ENCODE measurements at places on chromosomes 7 and 10.

- no peak for DNase-seq
Observed at GRCh38 chr7:150734254-150734653, 3.0 kb upstream of the GIMAP5 start.

- DNase-seq: no peak
Observed at GRCh38 chr10:26357203-26357602, 80.9 kb upstream of the APBB1IP start.

GRCh38 chr10:48556065-48556464, 48.8 kb downstream of the ARHGAP22 start:
- no peak for DNase-seq

DNA sequence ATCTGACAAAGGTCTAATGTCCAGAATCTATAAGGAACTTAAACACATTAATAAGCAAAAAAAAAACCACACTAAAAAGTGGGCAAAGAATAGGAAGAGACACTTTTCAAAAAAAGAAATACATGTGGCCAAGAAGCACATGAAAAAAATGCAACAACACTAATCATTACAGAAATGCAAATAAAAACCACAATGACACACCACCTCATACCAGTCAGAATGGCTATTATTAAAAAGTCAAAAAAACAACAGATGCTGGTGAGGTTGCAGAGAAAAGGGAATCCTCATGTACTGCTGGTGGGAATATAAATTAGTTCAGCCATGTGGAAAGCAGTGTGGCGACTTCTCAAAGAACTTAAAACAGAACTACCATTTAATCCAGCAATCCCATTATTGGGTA, 119.0 kb downstream of the LMBR1 start:
- no peak for DNase-seq

GRCh38 chr7:23964715-23965114, 254.7 kb downstream of the STK31 start:
- DNase-seq: no peak

DNA sequence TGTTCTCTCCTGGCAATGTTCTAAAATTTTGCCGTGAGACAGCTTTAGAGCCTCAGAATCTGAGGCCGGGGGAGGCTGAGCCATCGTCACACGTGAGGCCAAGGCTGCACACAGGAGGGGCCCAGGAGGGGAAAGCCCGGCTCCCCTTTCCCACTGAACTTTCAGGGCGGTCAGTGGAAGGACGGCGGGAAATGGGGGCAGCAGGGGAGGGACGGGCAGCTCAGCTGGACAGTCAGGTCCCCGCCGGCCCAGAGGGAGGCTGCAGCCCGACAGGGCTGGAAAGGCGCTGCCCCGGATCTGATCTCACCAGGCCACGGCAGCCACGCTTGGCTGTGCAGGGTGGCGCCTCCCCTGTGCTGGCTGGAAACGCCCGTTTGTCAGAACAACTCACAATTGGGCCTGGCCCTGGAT, 43.3 kb upstream of the ADGRA1 start:
- DNase-seq: no peak

DNA sequence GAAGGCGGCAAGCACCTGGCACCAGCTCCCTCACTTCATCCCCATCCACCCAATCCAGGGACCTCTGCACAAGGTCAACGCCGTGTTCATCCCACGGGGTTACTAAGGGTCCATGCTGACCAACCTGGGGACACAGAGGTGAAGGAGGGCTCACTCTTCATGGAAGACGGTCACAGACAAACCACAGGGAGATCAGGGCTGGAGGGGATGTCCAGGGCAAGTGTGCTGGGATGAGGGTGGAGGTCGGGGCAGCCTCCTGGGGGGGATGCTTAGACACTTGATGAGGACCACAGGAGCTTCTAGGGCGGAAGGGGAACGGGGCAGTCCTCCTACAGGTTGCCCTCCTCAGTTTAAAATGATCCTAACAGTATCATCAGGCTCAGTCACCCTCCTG, 46.7 kb downstream of the FAM53B start:
- DNase-seq: no peak

- DNase-seq: no peak
Observed at GRCh38 chr7:80918399-80918798, 452 bp downstream of the SEMA3C start.

DNA sequence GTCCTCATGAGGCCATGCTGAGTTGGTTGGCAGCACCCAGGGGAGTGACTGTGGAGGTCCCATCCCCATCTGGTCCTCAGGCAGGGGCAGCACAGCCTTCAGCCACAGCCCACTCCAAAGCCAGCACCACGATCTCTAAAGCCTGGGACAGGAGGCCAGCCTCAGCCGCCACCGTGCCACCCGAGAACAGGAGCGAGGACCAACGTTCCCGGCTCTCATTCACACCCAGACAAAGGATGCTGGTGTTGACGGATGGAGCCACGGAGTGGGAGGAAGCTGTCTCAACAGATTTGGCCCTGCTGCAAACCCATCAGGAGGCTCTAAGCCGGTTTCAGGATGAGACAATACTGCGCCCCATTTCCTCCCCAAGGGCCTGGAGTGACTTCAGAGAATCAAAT, 42.7 kb upstream of the PPP2R2D start:
- no peak for DNase-seq

DNA sequence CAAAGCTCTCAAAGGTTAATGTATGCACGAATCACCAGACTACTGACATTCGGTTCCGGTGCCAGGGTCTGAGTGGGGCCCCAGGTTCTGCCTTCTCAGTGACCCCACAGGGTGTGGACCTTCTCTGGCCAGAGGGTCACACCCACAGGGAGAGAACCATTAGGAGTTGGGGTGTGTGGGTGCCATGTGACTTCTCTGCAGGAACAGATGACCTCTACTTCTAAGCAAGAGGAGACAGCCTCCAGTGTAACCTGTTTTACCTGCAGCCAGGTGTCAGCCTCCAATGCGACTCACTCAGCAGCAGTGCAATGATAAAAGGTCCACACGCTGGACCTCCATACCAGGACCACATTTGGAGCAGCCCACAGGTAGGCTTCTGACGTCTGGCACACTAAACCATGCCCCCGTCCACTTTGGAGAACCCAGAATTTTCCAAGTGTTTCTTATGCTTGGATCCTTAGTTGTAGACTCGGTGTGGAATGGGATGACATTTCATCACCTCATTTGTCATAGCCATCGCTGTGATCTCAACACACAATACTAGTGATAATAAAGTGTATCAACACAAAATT, 16.2 kb upstream of the INSIG1 start:
- no peak for DNase-seq

DNA sequence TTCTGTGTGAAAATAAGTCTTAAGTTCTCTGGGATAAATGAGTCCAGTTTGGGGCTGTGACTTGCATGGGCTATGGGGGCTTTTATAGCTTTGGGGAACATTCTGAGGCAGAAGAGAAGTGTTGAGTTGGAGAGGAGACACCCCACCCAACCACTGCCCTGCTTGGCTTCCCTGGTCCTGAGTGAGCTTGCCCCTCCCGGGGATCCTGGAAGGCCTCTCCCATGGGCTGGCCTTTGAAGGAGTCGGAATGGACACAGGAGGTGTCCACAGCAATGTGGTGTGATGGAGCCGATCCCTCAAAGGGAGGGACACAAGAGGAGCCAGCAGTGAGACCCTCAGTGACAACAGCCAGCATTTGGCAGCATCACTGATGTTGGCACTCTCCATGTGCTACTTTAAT, 89.8 kb downstream of the GLRX3 start:
- DNase-seq: no peak

GRCh38 chr10:24670964-24671670, 52.6 kb downstream of the ARHGAP21 start:
- no peak for DNase-seq

DNA sequence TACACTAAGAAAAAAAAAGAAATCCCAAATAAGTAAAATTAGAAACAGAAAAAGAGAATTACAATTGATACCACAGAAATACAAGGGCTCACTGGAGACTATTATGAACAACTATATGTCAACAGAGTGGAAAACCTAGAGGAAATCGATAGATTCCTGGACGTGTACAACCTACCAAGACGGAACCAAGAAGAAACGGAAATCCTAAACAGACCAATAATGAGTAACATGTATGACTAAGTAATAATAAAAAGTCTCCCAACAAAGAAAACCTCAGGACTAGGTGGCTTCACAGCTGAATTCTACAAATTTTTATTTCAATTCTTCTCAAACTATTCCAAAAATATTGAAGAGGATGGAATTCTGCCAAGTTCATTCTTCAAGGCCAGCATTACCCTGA, 13.9 kb downstream of the DIP2C start:
- DNase-seq: no peak

- no peak for DNase-seq
Observed at GRCh38 chr7:35019801-35020200, 17.5 kb downstream of the DPY19L1 start.

- no peak for DNase-seq
Observed at GRCh38 chr7:72308986-72309385, 103.2 kb downstream of the CALN1 start.

DNA sequence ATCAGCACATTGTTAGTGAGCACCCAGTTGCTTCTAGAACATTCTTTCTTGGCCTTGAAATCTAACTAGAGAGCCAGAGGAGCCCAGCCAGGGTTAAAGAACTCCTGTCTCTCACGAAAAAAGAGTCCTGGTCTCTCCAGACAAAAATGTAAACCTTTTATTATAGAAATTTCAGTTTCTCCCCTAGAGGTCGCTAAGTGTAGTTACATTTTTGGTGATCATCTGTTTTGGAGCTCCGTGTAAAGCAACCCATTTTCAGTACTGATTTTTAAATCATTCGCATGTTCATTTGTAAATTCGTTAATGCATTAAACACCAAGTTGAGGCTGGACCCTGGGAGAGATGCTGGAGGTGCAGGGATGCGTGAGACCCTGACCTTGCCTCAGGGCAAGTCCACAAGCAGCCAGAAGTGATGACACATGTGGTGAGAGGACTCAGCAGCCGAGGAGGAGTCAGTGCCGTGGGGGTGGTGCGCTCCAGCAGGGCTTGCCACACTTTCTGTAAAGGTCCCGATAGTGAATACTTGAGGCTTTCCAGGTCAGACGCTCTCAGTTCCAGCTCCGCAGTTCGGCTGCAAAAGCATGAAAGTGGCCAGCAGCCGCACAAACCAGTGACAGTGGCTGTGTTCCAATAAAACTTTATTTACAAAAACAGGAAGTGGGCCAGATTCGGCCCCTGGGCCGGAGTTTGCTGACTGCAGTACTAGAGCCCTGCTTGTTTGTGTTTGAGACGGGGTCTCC, 578.6 kb upstream of the FOXK1 start:
- peak; percentile 11 for DNase-seq

DNA sequence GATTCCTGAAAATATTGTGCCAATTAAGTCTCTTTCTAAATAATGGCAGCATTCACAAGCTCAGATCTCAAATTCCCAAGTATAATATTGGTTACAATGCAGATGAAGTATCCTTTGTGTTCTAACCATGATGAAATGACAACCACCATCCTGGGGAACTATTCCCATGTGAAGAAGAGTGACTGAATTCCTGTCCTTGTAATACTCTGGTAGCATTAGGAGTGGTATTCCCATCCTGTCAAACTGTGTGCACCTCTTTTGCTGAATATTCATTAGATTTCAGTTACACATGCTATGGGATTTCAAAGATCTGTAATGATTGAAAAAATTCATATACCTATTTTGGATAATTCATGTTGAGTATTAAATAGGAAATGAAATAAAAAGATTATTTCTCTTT, 86.1 kb upstream of the SMIM30 start:
- no peak for DNase-seq

DNA sequence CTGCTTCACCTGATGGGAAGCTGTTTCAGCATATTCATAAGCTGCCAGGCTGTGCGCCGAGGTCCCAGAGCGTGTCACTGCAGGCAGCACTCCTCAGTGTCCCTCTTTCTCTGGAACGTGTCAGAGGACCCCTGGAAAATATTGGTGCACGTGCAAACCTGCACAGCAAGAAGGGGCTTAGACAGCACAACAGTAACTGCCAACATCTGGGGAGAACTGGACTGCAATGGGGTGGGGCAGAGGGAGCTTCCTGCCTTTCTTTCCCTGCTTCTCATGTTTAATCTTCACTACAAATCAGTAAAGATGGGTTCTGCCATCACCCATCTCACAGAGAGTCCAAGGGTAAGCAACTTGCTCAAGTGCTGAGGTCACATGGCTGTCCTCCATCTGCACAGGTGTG, 86.5 kb upstream of the GPR26 start:
- no peak for DNase-seq

GRCh38 chr10:17671307-17671706, 27.4 kb downstream of the STAM start:
- DNase-seq: no peak

DNA sequence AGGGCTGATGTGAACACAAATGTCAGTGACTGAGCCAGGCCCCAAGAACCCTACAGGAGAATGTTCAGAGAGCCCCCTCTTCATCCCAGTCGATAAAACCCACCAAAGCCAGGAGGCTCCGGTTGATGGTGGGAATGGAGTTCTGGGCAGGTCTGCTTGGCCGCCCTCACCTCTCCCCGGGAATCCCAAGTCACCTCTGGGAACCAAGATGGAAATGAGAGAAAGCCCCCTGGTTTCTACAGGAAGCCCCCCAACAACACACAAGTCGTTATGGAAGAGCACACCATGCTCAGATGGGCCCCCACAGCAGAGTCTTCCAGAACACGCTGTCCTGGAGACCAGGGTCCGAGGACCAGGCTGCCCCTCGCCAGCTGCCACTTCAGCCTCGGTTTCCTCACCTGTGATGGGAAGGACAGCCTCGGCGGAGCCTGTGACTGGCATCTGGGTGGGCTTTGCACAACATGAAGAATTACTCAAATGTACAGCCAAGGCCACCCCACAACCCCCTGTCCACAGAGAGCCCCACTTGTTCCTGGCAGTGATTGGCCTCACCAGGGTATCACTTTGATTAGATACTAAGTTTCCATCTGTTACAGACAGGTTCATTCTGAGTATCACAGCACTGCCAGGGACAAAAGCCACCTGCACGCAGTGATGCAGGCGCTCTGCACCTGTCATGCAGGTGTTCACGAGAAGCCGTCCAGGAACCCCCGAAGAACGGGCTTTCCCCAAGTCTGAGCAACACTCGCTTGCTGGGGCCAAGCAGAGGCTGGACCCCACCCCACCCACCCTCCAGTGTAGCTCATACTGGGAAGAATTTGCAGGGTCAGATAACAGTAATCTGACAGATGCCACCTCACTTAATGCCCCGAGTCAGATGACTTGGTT, 57.6 kb downstream of the MKI67 start:
- no peak for DNase-seq

DNA sequence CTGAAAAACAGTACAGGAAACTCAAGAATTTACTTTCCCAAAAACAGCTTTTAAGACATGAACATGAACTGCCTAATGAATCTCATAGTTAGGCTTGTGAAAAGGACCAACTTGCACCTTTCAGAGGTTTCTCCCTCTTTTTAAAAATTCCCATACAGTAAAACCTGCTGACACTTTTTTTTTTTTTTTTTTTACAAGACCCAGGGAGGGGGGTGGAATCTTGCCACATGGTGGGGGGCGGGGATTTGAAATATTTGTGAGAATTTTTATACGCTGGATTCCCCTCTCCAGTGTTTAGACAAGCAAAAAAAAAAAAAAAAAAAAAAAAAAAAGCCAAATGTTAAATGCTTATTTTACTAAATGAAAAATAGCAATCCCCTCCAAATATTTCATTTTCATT, 57.4 kb downstream of the HIBADH start:
- no peak for DNase-seq

DNA sequence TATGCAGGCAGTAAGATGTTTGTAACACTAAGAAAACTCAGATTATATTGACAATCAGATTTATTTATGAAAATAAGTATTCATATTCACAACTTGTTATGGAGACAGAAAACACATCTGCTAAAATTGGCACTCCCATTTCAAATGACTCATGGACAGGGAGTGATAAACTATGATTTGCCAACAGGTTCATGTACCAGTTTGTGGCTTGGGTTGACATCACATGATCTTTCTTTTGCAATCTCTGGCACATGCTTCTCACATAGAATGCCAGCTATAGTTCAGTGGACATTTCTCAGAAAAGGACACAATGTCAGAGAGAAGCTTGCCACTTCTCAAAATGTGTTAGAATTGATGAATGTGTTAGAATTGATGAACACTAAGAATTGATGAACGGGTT, 663.2 kb upstream of the ANKRD30A start:
- no peak for DNase-seq

Data from SK-N-DZ (cell line).